ENCODE measurements at places on chromosomes 1 and 21.
A peak's percentile ranks its signal among the peaks of the same experiment; 100 is the strongest.

DNA sequence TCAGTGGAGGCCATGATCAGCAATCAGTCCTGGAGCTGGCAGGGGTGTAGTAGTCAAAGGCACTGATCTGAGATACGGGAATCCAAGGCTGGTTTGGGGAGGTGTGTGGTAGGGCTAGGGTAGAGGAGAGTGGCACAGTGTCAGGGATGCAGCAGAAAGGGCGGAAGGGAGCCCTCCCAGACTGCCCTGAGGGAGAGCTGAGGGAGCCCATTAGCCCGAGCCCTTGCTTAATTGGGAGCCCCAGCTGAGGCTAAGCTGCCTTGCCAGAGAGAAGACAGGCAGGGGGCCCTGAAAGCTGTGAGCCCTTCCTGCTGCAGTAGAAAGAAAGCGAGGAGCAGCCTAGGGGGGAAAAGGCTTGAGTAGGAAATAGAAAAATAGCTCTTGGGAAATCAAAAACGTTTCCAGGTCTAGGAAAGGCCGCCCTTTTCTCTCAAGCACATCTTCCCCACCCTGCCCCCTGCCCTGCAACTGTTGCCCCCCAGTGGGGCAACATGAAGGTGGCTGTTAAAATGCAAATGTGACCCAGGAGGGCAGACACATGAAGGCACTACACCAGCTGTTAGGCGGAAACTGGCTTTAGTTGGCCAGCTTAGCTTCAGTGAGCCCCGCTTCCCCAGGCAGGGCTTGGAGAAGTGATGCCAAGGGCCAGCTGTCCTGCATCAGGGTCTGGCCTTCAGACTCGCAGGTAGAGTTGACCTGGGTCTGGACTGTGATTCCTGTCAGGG lies 106.2 kb downstream of the UCK2 start:
- no peak for DNase-seq

GRCh38 chr1:245501633-245502032 lies 346.8 kb downstream of the KIF26B start:
- DNase-seq = no peak

DNA sequence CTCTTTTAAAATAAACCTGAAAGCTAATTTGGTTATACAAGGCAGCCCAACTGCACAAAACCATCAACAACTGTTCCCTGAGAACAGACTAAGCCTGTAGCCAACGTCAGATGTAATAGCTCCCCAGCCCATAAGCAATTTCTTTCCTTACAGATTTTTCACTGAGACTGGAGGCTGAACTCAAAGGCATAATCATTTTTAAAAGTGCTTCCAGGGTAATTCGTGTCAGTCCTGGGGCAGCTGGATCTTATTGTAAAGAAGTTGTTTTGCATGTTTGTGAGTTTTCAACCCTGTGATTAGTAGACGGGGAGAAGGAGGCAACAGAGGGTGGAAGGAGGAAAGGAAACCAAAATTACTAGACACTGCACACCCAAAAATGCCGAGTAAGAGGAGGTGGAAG lies 3.2 kb downstream of the DPT start:
- no peak for DNase-seq

DNA sequence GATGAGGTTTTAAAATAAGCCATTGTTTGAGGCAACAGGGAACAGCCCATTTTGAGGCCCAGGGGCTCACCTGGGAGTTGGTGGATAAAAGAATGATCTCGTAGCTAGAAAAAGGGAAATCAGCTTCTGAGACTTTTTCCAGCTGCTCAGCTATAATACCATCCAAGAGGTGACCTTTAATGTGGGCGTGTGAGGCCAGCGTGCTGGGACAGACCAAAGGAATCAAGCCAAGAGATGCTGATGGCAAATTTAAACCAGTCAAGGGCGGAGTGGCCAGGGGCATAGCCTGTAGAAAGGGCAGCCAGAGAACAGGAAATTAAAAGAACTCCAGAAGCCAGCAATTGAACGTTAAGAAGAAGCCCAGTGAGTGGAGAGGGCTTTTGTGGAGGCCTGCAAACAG lies 132.6 kb downstream of the IER5 start:
- DNase-seq = no peak

DNA sequence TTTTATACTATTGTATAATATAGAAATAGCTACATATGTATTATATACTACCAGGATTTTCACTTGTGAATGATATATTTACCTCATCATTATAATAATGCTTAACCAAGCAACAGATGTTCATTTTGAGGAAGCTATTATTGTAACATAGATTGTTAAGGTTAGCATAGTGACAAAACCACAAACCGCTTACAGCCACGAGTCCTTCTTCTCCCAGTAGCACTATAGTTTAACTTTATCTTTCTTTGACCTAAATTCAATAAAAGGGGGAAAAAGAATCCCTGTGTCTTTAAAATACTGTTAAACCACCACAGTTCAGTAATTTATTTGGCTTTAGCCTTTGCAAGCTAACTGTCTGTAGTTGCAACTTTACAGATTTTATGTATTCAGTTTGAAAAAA lies 1039.4 kb upstream of the B3GALT2 start:
- no peak for DNase-seq

DNA sequence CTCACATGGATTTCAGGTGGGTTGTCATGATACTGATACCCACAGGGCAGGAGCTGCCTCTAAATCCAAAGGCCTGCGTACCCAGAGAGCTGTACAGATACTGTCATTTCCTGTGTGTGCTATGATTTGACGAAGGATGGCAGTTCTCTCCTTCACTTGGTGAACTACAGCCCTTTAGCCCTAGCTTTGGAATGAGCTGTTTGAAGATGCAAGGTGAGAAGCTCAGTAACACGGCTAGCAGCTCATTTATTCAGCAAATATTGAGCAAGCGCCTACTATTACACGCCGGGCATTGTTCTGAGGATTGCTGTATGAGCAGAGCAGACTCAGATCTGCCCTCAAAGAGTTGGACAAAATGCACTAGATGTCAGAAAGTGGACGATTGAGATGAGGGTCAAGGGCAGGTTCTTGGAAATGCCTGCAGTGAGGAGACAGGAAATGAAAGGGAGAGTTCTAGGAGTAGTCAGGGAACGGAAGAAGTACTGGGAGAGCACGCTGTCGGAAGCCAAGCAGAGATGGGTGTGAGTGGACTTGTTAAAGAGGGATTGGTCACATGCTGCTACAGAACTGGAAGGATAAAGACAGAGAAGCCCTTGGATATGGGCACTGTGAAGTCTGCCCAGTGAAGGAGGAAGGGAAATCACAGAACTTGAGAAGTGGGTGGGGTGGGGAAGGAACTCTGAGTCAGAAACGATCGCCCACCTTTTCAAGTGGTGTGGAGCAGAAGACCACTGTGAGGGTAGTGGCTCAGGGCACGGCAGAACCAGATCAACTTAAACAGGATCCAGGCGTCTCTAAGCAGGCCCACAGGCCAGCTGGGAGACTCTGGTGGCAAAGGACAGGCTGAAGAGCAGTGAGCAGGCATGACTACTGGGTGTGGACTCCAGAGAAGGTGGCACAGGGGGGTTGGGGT lies 7.1 kb downstream of the PTGFRN start:
- DNase-seq = no peak

DNA sequence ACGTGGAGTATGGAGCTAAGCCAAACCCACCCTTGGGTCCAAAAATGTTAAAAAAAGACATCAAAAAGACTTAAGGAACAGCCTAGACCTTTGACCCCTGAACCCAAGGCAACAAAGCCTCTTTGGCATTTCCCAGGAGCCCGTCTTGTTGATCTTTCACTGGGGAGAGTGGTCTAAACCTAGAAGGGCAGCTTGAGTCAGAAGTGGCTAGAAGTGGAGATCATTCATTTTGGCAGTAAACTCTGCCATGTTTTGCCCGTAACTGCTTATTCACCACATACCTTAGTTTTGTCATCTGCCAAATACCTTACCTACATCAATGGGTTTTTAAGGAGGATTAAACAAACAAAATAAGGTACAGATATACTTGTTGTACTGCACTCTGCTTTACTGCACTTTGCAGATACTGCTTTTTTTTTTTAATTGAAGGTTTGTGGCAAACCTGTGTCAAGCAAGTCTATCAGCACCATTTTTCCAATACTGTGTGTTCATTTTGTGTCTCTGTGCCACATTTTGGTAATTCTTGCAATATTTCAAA lies 1.7 kb upstream of the CTSE start:
- DNase-seq = no peak

- DNase-seq = peak; percentile 70
Observed at GRCh38 chr1:28369371-28370238, at the start of gene PHACTR4. PHACTR4 (plus strand) TSS chr1:28369740; CDS start chr1:28407448, 37,708 bp downstream.

DNA sequence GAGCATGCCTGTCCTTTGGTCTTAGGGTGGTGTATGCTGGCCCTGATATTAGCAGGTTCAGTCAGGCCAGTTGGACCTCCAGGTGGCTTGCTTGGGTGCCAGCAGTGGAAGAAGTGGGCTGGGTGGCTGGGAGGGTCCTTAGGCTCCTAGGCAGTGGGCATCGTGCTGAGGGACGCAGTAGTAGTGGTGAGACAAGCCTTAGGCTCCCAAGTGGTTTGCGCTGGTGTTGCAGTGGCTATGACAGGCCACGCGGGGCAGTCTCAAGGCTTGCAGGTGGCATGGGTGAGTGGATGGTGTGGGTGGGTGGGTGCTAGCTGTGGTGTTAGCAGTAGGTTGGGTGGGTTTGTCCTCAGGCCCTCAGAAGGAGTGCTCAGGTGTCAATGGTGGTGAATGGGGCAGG lies 162.3 kb downstream of the FMN2 start:
- DNase-seq = no peak

- DNase-seq = no peak
Observed at GRCh38 chr1:230087028-230087716, 20.1 kb downstream of the GALNT2 start.

DNA sequence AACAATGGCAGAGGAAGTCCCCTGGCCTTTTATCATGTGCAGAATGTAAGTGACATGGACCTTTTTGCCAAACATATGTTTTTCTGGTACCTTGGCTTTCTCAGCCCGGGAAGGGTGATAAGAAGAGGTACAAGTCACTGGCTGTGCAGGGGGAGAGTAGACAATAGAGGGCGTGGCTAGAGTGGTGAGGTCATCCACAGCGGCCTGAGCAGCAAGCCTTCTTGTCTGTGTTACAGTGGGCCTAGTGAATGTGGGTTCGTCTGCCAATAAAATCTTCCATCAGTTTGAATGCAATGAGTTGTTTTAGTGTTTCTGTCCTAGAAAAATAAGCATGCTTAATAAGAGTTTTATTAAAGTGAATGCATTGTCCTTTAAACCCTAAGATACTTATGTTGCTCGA lies 59.0 kb upstream of the PGD start:
- no peak for DNase-seq

DNA sequence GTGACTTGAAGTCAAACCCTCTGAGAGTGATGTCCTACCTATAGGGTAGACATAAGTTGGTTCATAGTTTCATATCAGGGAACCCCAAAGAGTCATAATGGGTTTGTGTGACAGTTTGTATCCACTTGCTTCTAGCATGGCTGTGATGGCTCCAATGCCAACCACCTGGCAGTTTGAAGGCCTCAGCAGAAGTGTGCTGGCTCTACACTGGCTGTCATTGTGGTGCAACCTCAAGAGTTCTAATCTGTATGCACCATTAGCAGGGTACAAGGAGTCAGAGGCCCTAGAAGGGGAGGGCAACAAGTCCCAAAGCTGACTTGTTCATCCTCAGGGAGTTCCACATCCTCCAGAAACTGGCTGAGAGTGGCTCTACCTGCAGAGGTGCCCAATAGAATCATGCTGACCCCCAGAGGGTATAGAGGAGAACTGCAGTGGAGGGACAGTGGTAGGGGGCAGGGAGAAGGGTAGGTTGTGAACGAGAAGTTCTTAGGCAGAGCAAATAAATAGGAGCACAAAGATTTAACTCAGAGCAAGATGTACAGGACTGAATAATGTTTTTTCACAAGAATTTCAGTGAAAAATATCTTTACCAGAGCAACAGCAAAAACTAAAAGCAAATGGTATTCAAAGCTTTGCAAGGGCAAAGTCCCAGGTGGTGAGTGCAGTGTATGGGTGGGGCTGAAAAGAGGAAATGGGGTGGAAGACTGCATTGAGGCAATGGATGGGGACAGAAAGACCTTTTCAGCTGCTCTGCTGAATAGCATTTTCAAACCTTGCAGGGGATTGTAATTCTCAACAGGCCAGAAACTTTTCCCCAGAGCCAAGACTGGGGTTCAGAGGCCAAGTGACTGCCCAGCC lies 3.2 kb downstream of the FCRL2 start:
- DNase-seq = no peak

DNA sequence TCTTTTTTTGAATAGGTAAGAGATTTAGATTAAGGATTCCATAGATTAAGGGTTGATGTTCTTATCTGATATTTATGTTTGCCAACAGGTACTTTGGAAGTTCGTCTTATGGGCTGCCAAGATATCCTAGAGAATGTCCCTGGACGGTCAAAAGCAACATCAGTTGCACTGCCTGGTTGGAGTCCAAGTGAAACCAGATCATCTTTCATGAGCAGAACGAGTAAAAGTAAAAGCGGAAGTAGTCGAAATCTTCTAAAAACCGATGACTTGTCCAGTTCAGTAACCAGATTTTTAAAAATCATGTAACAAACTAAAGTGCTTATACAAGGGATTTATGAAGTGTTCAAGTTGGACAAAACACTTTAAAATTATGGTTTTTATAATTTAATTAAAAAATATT lies 100.5 kb downstream of the PKN2 start:
- DNase-seq = no peak

DNA sequence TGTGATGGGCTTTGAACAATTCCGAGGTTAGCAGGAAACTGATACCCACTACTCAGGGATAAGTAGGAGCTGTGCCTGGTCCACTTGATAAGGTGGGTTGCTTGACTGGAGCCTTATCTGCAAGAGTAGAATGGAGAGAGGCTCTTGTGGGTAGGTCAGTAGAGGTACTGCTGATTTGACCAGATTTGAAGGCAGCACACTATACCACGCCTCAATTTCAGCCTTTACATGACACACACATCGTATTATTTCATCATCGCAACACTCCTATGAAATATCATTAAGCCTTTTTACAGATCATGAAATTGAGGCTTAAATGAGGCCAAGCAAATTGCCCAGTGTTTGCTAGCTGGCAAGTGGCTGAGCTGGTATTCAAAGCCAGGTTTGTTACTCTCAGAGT lies 69.6 kb downstream of the KCNJ15 start:
- no peak for DNase-seq

GRCh38 chr1:200081151-200081968 lies 53.9 kb downstream of the NR5A2 start:
- DNase-seq = no peak

DNA sequence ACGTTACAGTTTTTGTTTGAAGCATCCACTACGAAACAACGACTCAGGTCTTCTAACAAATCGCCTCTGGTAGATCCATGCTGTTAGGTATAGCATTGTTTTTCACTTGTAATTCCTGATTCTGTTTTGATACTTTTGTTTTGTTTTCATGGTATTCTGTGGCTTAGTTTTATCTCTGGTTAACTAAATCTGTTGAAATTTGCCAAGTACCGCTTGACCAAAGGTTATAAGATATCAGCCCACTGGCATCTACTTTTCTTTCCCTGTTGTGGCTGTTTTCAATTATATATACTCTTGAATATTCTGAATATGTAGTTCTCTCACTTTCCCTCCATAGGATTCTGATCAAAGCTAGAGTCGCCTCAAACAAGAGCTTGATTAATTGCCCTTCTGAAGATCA lies 274.8 kb upstream of the C1orf105 start:
- DNase-seq = no peak

DNA sequence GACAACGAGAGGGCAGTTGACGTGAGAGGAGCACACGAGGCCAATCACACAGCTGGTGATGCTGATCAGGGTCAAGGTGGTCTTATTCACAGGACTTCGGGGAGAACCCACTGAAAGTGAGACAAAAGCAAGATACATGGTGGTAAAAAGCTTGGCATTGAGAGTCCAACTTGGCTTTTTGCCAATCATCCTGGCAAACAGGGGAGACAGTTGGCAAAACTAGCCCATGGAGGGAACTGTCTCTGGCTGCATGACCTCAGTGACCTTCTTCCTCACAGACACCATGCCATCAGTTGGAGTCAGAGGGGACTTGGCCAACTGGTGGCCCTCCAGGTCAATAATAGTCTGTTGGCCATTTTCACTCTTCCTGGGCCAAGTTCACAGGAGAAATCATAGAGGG lies 139.9 kb downstream of the ASTN1 start:
- no peak for DNase-seq

All from activated T-cell treated with anti-CD3 and anti-CD28 coated beads, Interleukin-2, amount 50 U/mL, for 4 hours (primary cell).